GM04504 (cell line): ENCODE measurements at places on chromosomes 7 and 10.

DNA sequence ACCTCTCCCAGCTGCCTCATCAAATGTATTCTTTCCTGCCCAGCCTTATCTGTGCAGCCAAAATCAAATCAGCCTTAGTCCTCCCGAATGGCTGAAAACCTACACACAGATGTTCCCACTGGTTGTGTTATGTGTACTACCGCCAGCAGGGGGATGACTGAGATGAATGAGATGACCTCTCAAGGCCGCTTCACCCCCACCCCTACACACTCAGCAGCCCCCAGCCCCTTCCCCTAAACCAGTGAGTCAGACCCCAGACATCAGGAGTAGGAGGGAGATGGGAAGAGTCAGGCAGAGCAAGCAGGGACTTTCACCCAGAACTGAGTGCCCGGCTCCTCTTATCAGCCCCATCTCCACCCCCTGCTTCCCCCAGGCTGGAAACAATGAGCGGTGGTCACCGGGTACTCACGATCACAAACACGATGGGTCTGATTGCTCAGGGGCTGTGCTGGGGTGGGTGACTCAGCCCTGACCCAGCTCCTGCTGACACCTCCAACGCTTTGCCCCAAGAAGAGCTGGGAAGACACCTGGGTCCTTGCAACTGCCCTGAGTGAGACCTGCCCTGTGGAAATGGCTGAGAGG, 6.5 kb upstream of the C10orf105 start:
- DNase-seq: no peak

GRCh38 chr7:29350351-29350750, 155.8 kb downstream of the CHN2 start:
- DNase-seq: no peak

DNA sequence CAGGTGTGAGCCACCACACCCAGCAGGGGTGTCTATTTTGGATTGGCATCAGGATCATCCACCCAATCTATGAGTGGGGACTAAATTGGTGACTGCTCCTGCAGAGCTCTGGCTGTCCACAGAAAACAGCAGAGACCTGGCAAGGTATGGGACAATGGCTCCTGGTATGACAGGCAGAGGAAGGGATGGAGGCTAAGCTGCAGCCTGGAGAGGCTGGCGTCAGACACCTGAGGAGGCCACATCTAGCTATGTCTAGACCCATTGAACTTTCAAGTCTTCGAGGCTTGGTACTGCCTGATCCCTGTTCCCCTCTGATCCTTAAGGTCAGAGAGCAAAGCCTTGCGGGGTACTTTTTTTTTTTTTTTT, 3.2 kb upstream of the SERPINE1 start:
- DNase-seq: no peak

GRCh38 chr10:132369636-132370185, 27.3 kb upstream of the PWWP2B start:
- DNase-seq: no peak

GRCh38 chr7:91357379-91357778, 93.1 kb downstream of the FZD1 start:
- DNase-seq: no peak

GRCh38 chr7:52540041-52540440, 495.4 kb upstream of the POM121L12 start:
- no peak for DNase-seq

DNA sequence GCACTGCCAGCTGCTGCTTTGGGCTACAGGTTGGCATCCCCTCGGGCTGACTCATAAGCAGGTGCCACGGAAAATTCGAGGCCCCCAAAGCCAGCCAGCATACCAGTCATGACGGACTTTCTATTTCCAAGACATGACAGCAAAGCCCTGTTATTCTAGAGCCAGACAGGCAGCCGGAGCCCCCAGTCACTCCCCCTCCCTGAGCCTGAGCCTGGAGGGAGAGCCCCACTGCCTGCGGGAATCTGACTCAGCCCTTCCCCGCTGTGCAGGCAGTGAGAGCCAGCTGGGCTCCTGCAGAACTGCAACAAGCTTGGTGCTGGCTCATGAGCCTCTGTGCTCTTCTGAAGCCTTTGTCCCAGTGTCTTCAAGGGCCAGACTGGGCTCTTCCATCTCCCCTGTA, 15.8 kb downstream of the BTBD16 start:
- DNase-seq: peak; percentile 54

DNA sequence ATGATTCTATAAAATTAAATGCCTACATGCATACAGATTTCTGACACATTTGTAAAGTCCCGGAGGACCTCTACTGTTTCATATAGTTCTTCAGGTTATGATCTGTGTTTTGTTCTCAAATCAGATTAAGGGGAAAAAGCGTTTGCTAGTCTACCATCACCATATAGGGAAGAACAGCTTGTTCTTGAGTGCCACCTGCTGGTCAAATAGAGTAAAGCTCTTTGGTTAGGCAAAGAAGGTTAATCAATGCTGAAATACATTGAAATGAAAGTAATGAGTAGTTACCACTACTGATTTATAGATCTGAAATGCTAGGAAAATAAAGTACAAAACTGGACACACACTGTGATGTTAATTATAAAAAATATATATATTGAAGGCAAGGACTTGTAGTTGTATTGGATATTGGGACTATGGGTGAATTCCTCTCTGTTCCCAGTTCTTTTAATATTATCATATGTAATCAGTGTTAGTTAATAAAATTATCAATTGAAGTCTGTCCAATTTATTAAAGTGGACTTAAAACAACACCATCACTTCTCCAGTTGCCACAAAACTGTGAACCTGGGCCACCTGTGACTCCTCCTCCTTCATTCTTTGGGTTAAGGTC, 72.6 kb upstream of the PDLIM1 start:
- DNase-seq: peak; percentile 35

DNA sequence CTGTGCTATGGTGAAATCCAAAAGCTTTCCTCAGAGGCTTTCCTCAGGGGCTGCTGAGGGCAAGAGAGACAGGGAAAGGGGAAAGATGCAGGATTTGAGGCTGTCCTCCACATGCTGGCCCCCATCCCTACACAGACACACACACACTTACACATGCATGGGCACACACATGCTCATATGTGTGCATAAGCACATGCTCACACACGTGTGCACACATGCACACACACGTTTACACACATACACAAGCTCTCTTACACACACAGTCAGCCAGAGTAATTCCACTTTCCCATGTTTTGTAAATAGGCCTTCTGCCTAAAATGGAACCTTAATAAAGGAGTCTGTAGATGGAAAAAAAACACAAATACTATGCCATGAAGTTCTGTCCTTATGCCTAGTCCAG, 312.9 kb downstream of the GRID1 start:
- no peak for DNase-seq

DNA sequence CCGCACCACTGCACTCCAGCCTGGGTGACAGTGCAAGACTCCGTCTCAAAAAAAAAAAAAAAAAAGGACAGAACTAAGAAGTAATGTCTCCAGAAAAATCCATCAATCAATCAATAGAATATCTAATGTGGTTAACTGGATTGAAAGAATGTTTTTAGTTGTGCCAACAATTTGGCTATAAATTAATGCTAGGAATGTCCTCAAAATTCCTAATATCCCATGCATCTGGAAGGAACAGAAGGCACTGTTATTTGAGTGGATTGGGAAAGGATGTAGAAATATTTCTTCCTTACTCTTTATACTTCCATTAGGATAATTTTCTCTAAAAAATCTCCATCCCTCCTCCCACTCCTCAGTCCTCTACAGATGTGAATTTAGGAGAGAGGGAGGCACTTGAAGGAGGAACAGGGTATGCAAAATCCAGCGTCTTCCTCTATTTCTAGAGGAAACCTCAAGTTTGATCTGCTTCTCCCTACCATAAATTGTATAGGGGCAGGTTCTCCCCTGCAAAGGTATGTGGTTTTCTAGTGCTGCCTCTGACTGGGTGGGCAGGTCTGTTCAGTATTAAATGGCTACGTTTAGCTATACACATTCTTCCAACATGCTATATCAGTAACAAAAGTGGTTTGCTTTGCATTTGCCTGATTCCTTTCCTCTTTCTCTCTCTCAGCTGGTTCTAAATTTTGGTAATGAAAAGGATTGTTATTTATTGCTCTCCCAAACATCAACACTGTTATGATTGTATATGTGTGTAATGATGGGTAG, 54.1 kb downstream of the RNLS start:
- DNase-seq: no peak

- DNase-seq: no peak
Observed at GRCh38 chr10:47360419-47361040, 12.4 kb downstream of the RBP3 start.

GRCh38 chr10:21207852-21208646, 310.9 kb upstream of the NEBL start:
- no peak for DNase-seq

- DNase-seq: no peak
Observed at GRCh38 chr7:157985636-157986035, 602.0 kb downstream of the PTPRN2 start.

GRCh38 chr7:41010967-41011366, 691.9 kb downstream of the INHBA start:
- DNase-seq: peak; percentile 33

- DNase-seq: no peak
Observed at GRCh38 chr10:8183241-8183704, 128.8 kb downstream of the GATA3 start.

- no peak for DNase-seq
Observed at GRCh38 chr7:96547371-96547811, 162.3 kb downstream of the SEM1 start.

- no peak for DNase-seq
Observed at GRCh38 chr7:145848691-145849090, 267.9 kb upstream of the CNTNAP2 start.

DNA sequence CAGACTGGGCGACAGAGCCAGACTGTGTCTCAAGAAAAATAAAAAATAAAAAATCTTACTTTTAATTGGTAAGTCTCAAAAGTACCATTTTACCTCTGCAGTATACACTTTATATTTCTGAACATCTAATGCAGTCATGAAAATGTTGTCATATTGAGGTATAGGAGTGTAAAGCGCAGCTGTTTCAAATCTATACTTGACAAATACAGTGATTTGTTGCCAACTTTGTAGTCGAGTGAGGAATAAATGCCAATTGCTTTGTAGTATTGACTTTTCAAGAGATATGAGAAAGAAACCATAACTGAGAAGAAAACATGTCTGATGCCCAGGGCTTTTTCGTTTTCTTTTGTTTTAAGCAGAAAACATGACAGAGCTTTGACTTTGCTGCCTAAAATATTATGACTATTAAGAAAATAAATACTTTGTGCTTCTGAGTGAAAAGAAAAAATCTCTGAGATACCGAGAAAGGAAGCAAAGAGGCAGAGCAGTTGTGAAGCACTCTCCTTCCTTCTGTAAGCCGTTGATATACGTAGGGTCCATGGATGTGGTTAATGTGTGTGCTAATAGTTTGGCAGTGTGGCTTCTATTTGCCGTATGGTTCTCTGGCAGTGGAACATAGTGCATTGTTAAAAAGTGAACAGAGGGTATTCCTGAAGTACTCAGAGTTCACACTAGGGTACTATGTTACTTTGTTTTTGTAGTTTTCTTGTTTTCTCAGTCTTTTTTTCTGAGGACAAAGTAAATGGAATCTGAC, 38.2 kb downstream of the AVL9 start:
- no peak for DNase-seq

DNA sequence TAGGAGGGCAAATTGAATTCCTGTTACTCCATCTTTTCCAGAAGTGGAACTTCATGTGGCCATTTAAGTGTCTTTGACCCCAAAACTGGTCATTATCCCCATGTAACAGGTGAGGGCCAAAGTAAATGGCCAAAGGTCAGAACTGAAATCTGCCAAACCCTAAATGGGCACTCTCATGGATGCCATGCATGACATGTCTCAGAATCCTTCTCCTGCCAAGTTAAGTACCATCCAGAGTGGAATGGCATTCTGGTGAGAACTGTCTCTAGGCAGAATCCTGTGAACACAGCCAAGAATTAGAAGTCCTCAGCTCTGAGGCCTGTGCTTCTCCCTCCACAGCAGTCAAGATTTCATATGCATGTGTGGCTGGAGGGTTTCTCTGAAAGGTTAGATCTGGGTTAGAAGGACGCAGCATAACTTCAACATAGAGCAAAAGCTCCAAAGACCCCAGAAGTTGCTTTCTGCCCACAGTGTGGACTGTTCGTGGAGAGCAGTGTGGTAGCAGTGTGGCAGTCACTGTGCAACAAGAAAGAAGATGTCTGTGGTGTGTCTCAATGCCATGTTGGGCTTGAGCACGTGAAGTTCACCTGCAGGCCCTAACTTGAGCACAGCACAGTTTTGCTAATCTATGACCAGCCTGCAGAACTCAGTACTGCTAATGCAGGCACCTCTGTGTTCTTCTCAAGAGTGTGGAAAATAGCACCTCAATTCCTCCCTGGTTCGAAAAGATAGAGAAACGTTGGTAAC, 121.3 kb downstream of the ADCY1 start:
- DNase-seq: no peak

DNA sequence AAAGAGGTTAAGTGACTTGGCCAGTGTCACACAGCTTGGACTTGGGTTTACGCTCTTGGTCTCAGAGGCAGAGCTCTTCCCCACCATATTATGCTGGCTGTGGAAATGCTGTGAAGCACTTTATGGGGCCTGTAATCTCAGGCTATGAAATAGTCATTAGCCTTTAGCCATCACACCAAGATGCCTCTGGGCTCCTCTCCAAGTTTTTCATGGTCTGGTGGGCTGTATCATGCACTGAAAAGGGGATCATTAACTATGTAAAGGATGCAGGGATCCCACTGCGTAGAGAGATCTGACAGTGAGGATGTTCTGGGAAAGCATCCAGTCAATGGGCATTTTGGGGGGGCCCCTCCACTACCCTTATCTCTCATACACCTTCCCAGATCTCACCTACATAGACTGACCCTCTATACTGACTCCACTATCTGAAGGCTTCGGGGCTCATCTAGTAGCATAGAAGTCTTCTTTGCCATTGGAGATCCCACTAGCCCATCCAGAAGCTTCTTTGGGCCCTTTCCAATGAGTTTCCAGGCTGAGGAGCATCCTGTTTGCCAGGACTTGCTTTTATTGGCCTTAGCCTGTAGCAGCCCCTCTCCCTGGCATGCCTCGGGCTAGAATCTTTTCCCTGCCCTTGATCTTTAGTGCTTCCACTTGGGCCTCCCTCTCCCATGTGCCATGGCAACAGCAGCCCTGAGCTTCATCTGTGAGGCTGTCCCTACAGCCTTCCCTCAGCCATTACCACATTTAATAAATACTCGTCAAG, 19.6 kb downstream of the FRMPD2 start:
- no peak for DNase-seq

DNA sequence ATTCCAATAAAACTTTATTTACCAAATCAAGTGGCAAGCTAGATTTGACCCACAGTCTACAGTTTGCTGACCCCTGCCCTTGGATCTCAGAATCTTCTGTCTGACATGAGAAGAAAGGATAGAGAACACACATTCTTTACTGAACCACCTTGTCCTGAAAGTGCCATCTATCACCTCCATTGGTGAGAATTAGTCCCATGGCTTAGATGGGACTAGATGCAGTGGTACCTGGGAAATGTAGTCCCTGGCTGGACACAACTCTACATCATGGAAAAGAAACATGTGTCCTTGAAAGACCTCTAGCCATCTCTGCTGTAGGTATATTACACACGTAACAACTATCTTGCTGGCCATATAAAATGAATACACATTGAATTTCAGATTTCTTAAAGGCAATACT, 336.2 kb downstream of the LHFPL3 start:
- DNase-seq: no peak

DNA sequence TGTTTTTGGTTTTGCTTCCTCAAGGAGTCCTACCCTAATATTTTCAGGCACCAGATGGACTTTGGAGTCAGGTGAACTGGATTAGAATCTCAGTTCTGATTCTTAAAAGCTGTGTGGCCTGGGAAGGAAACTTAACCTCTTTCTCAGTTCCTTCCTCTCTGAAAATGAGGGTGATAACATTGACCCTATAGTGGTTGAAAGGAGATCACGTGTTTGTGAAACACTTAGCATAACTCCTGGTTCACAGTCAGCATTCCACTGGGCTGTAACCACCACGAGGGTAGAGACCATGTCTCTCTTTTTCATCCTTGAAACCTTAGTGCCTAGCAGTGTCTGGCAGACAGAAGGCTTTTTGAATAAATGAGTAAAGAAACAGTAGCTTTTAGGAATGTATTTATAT, 16.7 kb downstream of the LSMEM1 start:
- no peak for DNase-seq
